Fibroblast of the conjunctiva (primary cell): ENCODE measurements at places on chromosomes 1 and 21.

DNA sequence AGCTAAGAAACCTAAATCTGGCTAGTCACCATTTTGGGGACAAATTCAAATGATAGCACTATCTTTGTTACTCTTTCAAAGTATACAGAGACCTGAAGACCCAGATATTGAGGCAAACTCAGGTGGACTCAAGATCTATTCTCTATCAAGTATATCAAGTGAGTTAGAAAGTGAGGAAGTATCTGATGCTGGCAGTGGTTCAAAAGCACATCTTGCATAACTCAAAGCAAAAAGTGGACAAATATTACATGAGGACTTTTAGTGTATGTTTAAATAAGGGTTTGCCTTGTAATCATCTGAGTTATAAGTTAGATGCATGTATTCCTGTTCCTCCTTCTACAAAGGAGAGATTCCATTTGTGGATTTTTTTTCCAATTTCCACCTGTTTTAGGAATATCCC is 338.4 kb downstream of the DISC1 start:
- DNase-seq, result no peak

DNA sequence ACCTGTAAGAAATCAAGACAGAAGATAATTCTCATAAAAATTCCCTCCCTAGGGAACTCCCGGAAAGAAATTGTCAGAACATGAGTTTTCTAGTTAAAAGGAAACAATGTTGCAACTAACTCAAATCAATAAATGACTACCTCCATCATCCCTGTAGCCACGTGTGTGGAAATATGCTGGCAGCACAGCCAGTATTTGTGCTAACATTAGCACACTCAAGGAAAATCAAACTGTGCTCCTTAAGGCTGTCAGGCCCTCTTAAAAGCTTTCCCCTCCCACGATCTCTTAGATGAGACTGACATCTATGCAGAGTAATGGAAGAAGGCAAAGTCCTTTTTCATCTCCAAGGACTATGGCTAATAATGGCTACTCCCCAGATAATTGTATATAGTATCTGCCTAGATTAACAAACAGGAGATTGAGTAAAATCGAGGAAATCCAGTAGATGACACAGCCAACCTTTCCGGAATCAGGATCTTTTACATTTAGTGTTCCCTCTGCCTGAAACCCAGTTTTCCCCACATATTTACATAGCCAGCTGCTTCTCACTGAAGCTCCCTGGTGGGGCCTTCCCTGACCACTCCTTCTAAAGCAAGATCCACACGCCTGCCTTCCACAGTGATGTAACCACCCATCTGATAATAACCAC is 50.9 kb upstream of the NR5A2 start:
- DNase-seq, result no peak

GRCh38 chr1:203196371-203196770 is 9.9 kb upstream of the CHI3L1 start:
- DNase-seq, result no peak

- DNase-seq, result no peak
Measured at GRCh38 chr1:183886853-183887252, 81.9 kb downstream of the RGL1 start.

DNA sequence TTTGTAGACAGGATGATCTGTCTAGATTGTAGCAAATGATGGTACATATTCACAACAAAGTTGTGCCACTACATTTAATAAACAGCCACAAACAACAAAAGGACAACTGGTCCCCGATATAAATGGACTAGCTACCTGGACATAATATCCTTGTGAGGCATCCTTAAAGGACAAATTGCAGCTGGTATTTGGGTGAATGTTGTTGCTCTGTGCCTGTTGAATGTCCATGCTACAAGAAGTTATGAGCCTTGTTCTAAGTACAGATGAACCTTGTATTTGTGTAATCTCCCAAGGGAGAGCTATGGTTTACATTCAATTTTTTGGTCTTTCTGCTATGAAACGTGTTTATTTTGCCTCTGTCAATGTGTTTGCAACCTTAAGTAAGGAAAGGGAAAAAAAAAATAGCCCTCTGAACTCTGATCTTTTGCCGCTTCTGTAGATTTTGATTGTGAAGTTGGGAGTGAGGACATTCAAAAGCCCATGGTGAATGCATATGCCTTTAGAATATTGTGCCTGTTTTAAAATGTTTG is 26.5 kb downstream of the SFT2D2 start:
- DNase-seq, result no peak

DNA sequence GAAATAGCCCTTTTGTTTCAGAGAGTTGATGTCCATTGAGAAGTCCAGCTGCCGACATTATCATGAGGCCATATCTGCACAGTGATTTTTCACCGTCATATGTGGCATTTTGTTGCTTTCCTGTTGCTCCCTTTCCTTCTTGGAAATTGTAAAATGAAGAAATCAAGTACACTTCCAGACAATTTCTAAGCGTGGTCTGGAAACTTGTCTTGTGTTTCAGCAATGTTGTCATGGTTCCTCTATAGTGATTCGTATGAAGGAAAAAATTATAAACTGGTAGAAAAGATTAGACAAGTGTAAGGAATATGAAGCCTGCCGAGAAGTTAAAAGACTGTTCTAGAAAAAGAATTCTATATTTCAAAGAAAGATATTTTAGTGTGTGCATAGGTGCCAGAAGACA is 17.7 kb downstream of the NTNG1 start:
- no peak for DNase-seq

DNA sequence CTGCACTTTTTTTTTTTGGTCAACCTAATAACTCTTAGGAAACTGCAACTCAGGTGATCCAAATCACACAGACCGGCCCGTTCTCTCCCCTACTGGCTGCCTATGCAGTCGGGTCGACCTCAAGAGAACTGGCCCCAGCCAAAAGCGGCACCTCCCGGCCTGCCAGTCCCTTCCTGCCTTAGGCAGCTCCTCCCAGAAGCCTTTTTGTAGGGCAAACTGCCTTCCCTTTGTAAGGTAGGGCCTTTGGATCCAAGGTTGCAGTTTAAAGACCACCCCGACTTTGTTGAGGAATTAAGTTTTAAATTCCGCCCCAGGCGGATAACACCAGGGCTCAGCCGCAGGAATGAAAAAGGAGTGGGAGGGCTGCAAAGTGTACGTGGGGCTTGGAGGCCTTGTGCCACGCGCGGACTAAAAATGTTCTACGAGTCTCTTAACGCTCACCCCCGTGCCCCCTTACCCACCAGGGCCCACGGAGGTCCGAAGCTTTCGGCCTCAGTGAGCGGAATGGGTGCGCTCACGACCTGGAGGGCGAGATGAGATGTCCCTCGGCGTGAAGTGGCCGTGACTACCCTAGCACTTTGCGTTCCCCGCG is 642 bp upstream of the ST3GAL3 start:
- DNase-seq, result no peak

DNA sequence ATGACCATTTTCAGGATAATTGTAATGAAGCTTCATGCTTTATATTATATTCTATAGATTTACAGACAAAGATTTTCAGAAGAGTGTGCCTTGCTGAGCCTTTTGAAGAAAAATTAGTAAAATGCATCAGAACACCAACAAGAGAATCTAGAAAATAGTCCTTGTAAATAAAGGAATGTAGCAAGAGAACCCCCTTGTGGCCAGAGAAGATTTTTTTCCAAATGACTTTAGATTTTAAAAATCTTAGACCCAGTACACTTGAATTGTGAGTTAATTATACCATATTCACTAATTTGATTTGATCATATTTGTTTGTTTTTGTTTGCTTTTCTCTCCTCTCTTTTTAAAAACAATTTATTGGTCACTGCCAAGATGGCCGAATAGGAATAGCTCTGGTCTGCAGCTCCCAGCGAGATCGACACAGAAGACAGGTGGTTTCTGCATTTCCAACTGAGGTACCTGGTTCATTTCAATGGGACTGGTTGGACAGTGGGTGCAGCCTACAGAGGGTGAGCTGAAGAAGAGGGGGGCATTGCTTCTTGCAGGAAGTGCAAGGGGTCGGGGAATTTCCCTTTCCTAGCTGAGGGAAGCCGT is 12.8 kb upstream of the IFI44L start:
- peak; percentile 24 for DNase-seq

DNA sequence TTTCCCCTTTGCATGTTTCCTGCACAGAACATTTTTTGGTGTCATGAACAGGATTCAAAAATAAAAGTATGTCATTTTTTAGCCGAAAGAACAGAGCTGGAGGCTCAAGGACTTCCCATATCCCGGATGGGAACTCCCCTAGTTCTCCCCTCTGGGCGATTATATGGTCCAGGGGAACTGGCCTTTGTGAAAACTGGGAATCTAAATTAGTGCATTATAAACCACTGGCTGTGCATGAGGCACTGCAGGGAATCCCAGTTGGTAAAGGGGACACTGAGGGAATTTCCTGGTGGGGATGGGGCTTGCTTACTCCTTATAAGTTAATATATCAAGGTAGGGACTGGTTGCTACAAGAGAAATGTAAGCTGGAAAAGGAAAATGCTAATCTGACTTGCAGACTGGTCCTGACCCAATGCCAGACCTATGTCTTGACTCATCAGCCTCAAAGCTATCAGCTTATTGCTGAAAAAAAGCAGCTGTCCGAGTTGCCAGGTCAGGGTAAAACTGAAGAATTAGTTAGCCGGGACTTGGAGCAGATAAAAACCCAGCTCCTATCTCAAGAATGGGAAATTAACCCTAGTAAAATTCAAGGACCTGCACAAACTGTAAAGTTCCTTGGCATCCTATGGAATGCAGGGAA is 122.6 kb downstream of the FCRL5 start:
- DNase-seq, result no peak

- no peak for DNase-seq
Measured at GRCh38 chr1:244319283-244320132, 132.2 kb downstream of the ADSS2 start.

GRCh38 chr1:228469413-228470162 is 17.6 kb upstream of the RNF187 start:
- no peak for DNase-seq

GRCh38 chr1:59570524-59570923 is 244.2 kb upstream of the HOOK1 start:
- DNase-seq, result no peak
